ENCODE measurements at places on chromosomes 4 and X. TPM values are rescaled to one million over a fixed set of nuclear protein-coding genes. Genes with fewer than 3 reads are reported as not detected.

GABRG1 gene
- not detected for total RNA-seq

HMX1 gene
- total RNA-seq: not detected

MID1 gene
- 2.4 TPM for total RNA-seq

PRRG3 gene
- total RNA-seq: 0.38 TPM

CCNB3 gene
- total RNA-seq: 0.18 TPM

NLGN3 gene
- 0.20 TPM for total RNA-seq

EGF gene
- total RNA-seq: 0.15 TPM

DCAF8L2 gene
- total RNA-seq: not detected

TRPC5OS gene
- total RNA-seq: not detected

NOCT gene
- 5.1 TPM for total RNA-seq

PAGE4 gene
- not detected for total RNA-seq

TBC1D19 gene
- 0.96 TPM for total RNA-seq

RAB33A gene
- 0.15 TPM for total RNA-seq

ACSL1 gene
- total RNA-seq: 818 TPM

ADGRG2 gene
- total RNA-seq: 1.2 TPM

KLB gene
- total RNA-seq: 22.0 TPM

PPEF1 gene
- total RNA-seq: not detected

FABP2 gene
- not detected for total RNA-seq

PAQR3 gene
- total RNA-seq: 7.2 TPM

FRG2 gene
- total RNA-seq: not detected

TEX11 gene
- total RNA-seq: not detected

AKAP14 gene
- not detected for total RNA-seq

FAM47E gene
- total RNA-seq: 3.3 TPM

MUC7 gene
- total RNA-seq: not detected

C4orf36 gene
- not detected for total RNA-seq

VSIG1 gene
- not detected for total RNA-seq

NSG1 gene
- total RNA-seq: 0.13 TPM

CPE gene
- total RNA-seq: 15.9 TPM

FGFR3 gene
- total RNA-seq: 48.5 TPM

PCYT1B gene
- total RNA-seq: 0.05 TPM

F8A2 gene
- 7.7 TPM for total RNA-seq

AMOT gene
- total RNA-seq: 7.4 TPM

SCML2 gene
- 0.60 TPM for total RNA-seq

MAGEC3 gene
- total RNA-seq: not detected

PLK4 gene
- 0.30 TPM for total RNA-seq

SLC25A6 gene
- total RNA-seq: 55.9 TPM

ARHGAP36 gene
- not detected for total RNA-seq

SLC9B1 gene
- total RNA-seq: 0.18 TPM

ZNF330 gene
- total RNA-seq: 26.1 TPM

GPAT3 gene
- 9.0 TPM for total RNA-seq

ELMOD2 gene
- 18.6 TPM for total RNA-seq

KIF4A gene
- 0.15 TPM for total RNA-seq

GPC3 gene
- total RNA-seq: 1.1 TPM

Measured in left lobe of liver (tissue), 2 donors.